Cortex of kidney (tissue), 1 donor: ENCODE measurements at places on chromosomes 3 and 15.

- DNase-seq, result no peak
Measured at GRCh38 chr3:111087924-111088469, 16.4 kb downstream of the NECTIN3 start.

- no peak for DNase-seq
Measured at GRCh38 chr3:172268425-172268824, 179.8 kb downstream of the GHSR start.

DNA sequence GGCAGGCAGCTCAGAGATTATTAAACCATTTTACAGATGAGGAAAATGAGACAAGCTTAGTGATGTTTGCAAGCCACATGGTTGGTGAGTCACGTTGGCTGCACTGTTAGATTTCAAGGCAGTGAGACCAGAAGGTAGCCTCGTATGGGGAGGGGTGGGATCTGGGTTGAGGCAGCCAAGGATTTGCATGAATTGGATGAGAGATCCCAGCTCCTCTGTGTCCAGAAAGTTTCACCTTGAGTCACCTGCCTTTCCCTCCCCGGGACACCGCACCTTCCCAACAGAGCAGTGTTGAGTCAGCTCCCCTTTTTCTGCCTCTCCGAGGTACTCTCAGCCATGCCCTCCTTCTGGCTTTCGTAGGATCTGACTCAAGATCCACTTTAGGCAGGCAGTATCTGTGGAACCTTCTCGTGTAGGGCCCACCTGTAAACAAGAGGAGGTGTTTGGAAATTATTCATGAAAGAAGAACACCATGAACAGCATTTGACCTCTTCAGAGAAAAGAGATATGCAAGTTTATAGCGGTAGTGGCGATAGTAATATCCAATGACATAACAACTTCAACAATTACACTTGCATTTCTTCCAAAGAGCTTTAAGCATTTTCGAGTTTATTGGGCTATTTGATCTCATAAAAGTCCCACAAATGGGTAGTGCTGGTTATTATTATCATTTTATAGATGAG, 46.8 kb upstream of the VPS8 start:
- DNase-seq, result no peak

- DNase-seq, result no peak
Measured at GRCh38 chr3:179544981-179545645, 17.6 kb upstream of the ACTL6A start.

DNA sequence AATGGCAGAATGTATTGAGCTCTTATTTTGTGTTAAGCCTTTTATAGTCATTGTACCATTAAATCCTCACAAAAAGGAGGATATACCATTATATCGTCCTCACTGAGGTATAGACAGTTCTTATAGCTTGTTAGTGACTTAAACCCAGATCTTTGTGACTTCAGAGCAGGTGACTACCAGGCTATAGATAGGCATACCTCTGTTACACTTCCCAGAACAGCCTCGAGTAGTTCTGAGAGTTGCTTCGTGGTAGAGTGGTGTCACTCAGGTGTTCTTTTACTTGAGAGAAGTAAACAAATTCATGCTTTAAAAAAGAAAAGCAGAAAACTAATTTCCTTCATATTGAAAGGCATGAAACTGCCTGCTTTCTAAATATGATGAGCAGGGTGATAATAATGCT, 59.9 kb downstream of the SEC22A start:
- no peak for DNase-seq
